Activated naive CD8-positive, alpha-beta T cell treated with anti-CD3 and anti-CD28 coated beads for 36 hours (primary cell): ENCODE measurements at places on chromosomes 2 and 18. TPM values are rescaled to one million over a fixed set of nuclear protein-coding genes. Genes with fewer than 3 reads are reported as not detected.

- DNase-seq = peak; percentile 64
Measured at GRCh38 chr2:84888401-84889276, 7.8 kb upstream of the TRABD2A start.

GRCh38 chr2:50597206-50597605, 434.7 kb downstream of the NRXN1 start:
- no peak for DNase-seq

GRCh38 chr2:39059366-39059952, 61.4 kb downstream of the SOS1 start:
- no peak for DNase-seq

- DNase-seq = no peak
Measured at GRCh38 chr2:105582952-105583660, 161.6 kb upstream of the NCK2 start.

DNA sequence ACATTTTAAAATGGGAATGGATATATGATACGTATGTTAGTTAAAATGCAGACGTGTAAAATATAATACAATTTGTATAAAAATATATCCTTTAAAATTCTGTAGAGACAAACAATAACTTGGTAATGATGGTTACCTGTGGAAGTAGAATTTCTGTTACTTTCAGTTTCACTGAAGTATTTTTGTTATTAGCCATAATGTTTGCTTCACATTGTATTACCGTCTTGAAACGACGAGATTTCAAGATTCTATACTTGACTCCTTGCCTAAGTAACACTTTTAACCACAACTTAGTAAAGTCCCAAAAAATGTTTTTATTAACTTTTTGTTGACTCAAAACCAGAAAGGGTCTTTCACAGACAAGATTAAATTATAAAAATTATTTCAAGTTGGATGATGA, 488.3 kb upstream of the VRK2 start:
- no peak for DNase-seq

GRCh38 chr2:135885709-135886108, 9.5 kb upstream of the MCM6 start:
- no peak for DNase-seq

GRCh38 chr2:219835493-219835892, 208.1 kb downstream of the SLC4A3 start:
- DNase-seq = no peak

SRD5A2 gene
- not detected for total RNA-seq

ERLEC1 gene
- total RNA-seq = 17.5 TPM

- DNase-seq = no peak
Measured at GRCh38 chr2:202267495-202267894, 1.9 kb downstream of the NOP58 start.

ITPRIPL1 gene
- total RNA-seq = 46.0 TPM

GRCh38 chr2:231648579-231649174, 56.0 kb downstream of the TEX44 start:
- peak; percentile 66 for DNase-seq

- DNase-seq = no peak
Measured at GRCh38 chr18:67483237-67483636, 33.3 kb downstream of the DSEL start.

DCDC2C gene
- not detected for total RNA-seq

GRCh38 chr18:36567800-36568199, 261.0 kb downstream of the TPGS2 start:
- DNase-seq = no peak

CNTNAP5 gene
- not detected for total RNA-seq

DNA sequence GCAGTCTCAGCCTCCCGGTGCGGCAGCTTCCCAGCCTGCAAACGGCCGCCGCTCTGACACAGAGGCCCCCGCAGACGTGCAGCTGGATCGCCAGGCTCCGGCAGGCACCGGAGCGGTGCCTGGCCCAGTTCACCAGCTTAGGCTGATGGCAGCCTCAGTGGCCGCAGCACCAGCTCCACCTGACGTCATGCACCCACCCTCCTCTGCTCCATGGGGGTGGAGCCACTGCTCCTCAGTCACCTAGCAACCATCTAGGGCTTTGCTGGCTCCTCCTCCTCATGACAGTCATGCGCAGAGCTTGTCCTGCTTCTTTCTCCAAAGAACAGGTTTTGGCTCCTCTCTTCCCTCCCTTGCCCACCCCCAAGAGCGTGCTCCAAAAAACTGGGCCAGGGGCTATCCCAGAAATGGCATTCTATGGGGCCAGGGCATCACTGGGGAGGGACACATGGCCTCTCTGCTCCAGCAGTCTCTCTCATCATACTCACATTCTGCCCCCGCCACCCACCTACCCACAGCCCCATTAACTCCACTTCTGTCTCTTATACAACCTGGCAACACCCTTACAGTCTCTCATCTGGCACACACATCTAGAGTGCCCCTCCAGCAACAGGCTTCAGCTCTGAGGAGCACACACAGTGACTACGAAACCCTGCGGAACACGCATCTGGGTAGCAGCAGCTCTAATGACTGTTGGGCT, 5.5 kb downstream of the DCTN1 start:
- DNase-seq = no peak

CHMP3 gene
- 40.5 TPM for total RNA-seq

ASXL2 gene
- 39.6 TPM for total RNA-seq

DNA sequence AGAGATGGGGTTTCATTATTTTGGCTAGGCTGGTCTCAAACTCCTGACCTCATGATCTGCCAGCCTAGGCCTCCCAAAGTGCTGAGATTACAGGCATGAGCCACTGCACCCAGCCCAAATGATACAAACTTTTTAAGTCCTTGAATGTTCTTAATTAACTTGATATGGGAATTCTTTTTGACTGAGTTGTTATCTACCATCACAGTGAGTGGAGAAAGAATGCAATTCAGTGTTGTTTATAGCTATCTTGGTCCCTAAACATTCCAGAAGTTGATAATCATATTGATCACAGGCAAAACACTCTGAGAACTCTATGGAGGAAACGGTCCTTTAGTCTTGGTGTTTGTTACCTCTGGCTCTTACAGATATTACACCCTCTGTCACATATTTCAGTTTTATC, 1072.5 kb downstream of the SUCLG1 start:
- DNase-seq = no peak

DNA sequence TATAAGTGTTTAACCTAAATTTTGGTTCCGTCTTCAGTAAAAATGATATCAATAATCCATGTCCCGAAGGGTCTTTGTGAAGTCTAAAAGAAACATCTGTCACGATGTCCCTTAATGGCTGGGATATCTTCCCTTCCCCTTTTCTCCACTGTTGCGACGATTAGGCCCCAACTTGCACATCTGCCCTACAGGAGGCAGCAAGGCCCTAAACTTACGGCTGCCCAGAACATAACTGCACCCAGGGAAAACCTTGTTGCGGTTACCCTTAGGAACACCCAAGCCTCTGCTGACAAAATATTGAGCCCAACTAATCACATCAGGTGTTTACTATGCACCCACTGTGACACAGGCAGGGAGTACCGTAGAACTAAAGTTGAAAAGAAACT, 1.3 kb upstream of the SMAD2 start:
- DNase-seq = peak; percentile 12

GRCh38 chr2:26784570-26785234, 1.2 kb upstream of the CENPA start:
- DNase-seq = no peak

DNA sequence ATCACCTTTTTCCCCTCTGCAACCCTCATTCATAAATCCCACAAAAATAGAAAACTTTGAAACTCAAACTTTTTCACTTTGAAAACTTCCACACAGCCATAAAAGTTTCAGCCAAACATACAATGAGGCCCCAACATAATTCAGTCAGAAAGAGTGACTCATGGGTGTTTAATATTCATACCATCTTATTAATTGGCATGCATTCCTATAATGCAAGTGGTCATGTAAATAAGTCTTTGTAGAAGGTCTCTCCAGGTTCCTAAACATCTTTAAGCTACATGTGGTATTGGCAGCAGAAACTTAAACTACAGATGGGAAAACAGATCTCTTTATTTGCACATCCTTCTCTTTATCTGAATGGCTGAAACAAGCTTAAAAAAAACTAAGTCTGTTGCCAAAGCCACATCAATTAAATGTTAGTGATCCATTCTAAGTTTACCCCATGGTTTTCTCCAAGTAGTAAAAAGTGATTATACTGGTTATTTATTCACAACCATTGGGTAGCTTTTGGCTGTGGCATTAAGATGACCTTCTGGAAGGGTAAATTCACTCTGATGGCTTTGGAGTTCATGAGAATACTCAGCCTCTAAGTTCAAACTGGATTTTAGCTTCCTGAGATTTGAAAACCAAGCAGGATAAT, 70.2 kb upstream of the LYPD1 start:
- no peak for DNase-seq

CLEC4F gene
- total RNA-seq = not detected

- peak; percentile 46 for DNase-seq
Measured at GRCh38 chr2:207143215-207144172, 22.3 kb downstream of the KLF7 start.

GRCh38 chr18:64372850-64373249, 224.0 kb upstream of the LINC00305 start:
- DNase-seq = no peak

- DNase-seq = no peak
Measured at GRCh38 chr2:234257859-234258561, 207.5 kb downstream of the SPP2 start.

GRCh38 chr2:109239720-109240119, 110.7 kb downstream of the SH3RF3 start:
- DNase-seq = no peak

- DNase-seq = no peak
Measured at GRCh38 chr2:212891580-212891979, 259.8 kb downstream of the IKZF2 start.
